ENCODE measurements at places on chromosomes 6 and 20. TPM values are rescaled to one million over a fixed set of nuclear protein-coding genes. Genes with fewer than 3 reads are reported as not detected.

DNA sequence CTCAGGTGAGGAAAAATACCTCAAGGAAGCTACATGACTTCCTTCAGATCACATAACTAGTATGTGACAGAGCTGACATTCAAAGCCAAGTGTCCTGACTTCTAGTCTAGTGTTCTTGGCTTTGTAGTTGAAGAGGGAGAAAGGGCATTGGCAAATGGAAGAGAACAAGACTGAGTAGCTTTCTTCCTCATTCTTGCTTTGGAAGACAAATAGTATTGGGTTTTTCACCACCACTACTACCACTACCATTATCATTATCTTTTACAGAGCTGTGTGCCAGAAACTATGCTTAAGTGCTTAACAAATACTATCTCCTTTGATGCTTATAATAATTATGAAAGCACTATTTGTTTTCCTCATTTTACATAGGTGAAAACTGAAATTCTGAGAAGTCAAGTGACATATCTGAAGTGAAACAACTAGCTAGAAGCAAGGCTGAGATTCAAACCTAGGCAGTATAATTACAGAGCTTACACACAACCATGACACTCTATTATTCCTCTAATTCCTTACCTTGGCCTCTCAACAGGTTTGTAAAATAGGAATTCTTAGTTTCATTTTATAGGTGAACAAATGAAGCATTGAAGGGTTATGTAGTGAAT is 6.8 kb downstream of the ACSS2 start:
- no peak for DNase-seq

- no peak for DNase-seq
Observed at GRCh38 chr6:15444081-15444731, 198.3 kb downstream of the JARID2 start.

The SPATS1 gene
- not detected for total RNA-seq

GRCh38 chr20:25327521-25328235 is 63.0 kb downstream of the ABHD12 start:
- no peak for DNase-seq

GRCh38 chr20:49712996-49713752 is 504 bp downstream of the B4GALT5 start:
- DNase-seq, result peak; percentile 46

GRCh38 chr20:16368645-16369292 is 204.5 kb downstream of the KIF16B start:
- DNase-seq, result no peak

The SEL1L2 gene
- total RNA-seq, result not detected

Measured in omental fat pad (tissue), 4 donors.